Heart left ventricle (tissue), 16 donors: ENCODE measurements at places on chromosomes 6 and 20.

GRCh38 chr6:16286151-16286522 lies 47.8 kb downstream of the GMPR start:
- no peak overlapping the region for H3K27ac ChIP-seq
- peaks cover 22% of the 10 kb centered on the region for H3K36me3 ChIP-seq
- H3K4me3 ChIP-seq = no peak overlapping the region
- no peak for DNase-seq

GRCh38 chr6:148682990-148683389 lies 63.8 kb upstream of the UST start:
- no peak overlapping the region for H3K27ac ChIP-seq
- H3K27me3 ChIP-seq = no peaks in the 10 kb centered on the region
- no peaks in the 10 kb centered on the region for H3K4me1 ChIP-seq
- no peak for DNase-seq

DNA sequence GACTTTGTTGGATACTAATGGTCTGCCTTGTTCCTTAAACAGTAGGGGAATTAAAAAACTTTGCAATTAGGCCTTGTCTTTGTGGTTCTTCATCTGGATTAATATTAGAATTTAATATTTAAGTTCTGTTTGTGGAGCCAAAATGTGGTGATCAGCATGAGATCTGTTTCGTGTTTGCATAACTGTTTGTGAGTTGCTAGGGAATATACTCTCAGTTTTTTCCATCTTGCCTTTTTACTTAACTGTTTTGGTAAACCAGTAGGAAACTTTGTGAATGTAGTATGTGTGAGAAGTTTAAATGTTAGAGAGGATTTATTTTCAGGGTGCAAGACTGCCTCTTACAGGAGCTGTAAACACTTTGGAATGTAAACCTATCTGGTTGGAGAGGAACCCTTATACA lies 35.6 kb downstream of the LRRC1 start:
- no peaks in the 10 kb centered on the region for H3K4me1 ChIP-seq
- no peak for DNase-seq
- H3K27ac ChIP-seq = no peak overlapping the region
- H3K36me3 ChIP-seq = no peaks in the 10 kb centered on the region

DNA sequence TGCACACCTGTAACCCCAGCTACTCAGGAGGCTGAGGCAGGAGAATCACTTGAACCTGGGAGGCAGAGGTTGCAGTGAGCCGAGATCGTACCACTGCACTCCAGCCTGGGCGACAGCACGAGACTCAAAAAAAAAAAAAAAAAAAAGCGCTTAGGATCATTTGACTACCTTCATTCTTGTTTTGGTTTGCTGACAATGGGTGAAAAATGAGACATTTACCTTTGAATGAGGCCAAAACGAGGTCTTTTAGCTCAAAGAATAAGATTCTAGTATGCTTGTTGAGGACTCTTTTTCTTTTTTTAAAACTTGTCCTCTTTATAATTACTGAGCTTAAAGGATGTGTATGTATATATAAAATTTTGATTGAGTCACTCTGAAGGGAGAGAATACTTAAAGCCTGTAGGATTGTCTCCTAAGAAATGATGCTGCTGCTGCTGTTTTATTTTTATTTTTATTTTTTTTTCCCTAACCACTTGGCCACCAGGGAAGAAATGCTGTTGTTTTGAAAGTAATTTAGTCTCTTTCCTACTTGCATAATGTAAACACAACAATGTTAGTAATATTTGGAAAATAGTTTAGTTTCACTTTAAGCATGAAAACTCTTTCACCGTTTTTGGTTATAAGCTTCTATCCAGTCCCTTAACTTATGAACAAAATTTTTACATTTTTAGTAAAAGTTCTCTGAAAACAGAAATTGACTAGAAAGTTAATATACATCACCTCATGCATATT lies 7.9 kb downstream of the UBR2 start:
- H3K36me3 ChIP-seq = peaks cover 36% of the 10 kb centered on the region
- H3K4me1 ChIP-seq = peaks cover 40% of the 10 kb centered on the region
- no peaks in the 10 kb centered on the region for H3K27me3 ChIP-seq
- no peak for DNase-seq

DNA sequence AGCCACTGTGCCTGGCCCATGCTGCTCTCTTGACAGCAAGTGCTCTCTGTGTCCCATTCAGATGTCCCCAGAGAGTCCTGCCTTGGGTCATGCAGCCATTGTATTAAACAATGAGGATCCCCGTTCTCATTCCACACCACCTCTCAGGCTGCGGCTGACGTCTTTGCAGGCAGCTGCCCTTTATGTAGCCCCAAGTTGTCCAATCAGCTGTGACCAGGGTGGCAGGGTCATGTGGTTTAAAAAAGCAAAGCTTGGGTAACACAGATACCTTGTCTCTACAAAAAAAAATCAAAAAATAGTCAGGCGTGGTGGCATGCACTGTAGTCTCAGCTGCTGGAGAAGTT lies 13.2 kb downstream of the GCNT2 start:
- no peaks in the 10 kb centered on the region for H3K36me3 ChIP-seq
- no peak overlapping the region for H3K4me3 ChIP-seq
- DNase-seq = no peak
- peaks cover 37% of the 10 kb centered on the region for H3K4me1 ChIP-seq

- H3K4me3 ChIP-seq = no peak overlapping the region
- peak; percentile 47 for DNase-seq
- H3K27ac ChIP-seq = peak overlapping the region; percentile 55
- no peaks in the 10 kb centered on the region for H3K36me3 ChIP-seq
- H3K4me1 ChIP-seq = peaks cover 3% of the 10 kb centered on the region
Measured at GRCh38 chr20:24465159-24465558, 4.3 kb upstream of the SYNDIG1 start.

DNA sequence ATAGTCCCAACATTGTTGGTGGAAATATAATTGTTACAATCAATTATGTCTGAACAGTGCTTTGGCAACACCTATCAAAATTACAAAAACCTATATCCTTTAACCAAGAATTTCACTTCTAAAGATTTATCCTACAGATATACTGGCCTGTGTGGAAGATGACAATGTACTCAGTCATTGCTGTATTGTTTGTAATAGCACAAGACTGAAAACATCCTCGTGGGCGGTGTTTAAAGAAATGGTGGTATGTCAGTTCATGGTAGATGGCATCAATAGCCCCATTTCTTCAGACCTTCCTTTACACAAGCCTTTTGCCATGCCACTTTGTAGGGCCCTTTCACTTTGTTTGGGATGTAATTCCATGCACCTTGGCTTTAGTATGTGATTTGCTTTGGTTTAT lies 9.8 kb upstream of the TPBG start:
- no peak overlapping the region for H3K27ac ChIP-seq
- DNase-seq = no peak
- H3K4me3 ChIP-seq = no peak overlapping the region
- no peaks in the 10 kb centered on the region for H3K4me1 ChIP-seq
- H3K27me3 ChIP-seq = no peaks in the 10 kb centered on the region

- H3K4me3 ChIP-seq = peak overlapping the region; percentile 82
- H3K36me3 ChIP-seq = no peaks in the 10 kb centered on the region
- H3K27me3 ChIP-seq = no peaks in the 10 kb centered on the region
- H3K27ac ChIP-seq = peak overlapping the region; percentile 97
- no peak for DNase-seq
- H3K4me1 ChIP-seq = peaks cover 3% of the 10 kb centered on the region
Measured at GRCh38 chr6:144214622-144215401, 64.5 kb downstream of the STX11 start.
